ENCODE measurements at places on chromosomes 16 and 17.

GRCh38 chr16:82651921-82652601 lies 25.3 kb downstream of the CDH13 start:
- no peak for DNase-seq

- no peak for DNase-seq
Measured at GRCh38 chr17:32350666-32351418, 885 bp downstream of the ZNF207 start.

- DNase-seq = no peak
Measured at GRCh38 chr16:719815-720446, 1.0 kb upstream of the ANTKMT start.

- DNase-seq = no peak
Measured at GRCh38 chr17:57605675-57606105, 139.4 kb downstream of the CCDC182 start.

DNA sequence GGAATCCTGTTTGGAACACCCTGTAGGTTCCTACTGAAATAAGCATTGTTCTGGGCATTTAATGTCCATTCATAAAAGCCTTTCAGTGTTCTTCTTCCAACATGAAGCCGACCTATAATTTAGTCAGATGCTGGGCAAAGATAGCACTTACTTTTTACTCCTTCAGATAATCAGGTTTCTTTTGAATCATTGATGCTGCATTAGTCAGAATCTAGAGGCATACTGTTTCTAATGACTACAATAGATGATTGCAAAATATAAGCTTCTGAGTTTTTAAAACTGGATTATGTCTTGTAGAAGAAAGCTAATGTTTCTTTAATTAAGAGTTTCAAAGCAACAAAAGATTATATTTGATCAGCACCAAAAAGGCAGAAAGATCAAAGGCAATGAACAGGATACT lies 16.0 kb downstream of the MMD start:
- DNase-seq = no peak

GRCh38 chr17:42975265-42975664 lies 4.6 kb downstream of the PTGES3L start:
- no peak for DNase-seq

DNA sequence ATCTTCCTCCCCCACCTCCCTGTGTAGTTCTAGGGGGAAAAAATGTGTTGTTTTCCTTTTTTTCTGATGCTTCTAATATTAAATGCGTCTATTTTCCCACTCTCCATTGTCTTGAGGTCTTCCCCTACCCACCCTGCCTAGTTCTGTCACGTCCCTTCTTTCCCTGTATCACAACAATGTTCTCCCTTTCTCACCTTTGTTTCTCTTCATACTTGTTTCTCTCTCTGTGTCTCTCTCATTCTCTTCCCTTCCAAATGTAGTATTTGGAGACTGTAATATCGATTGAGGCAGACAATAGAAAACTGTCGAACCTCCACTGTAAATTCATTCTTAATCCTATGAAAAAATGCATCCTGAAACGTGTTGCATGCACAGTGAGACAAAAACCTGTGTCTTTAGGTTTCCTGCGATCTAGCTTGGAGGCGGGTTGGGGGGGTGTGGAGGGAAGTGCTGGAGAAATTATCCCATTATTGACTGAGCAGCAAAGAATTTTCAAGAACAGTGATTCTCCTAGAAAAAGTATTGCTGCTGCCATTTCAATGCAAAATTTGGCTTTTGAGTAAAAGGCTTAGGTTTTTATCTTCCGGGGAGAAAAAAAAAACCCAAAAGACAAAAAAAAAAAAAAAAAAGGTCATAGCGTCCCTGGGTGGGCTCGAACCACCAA lies 1.3 kb upstream of the PSMB3 start:
- no peak for DNase-seq

DNA sequence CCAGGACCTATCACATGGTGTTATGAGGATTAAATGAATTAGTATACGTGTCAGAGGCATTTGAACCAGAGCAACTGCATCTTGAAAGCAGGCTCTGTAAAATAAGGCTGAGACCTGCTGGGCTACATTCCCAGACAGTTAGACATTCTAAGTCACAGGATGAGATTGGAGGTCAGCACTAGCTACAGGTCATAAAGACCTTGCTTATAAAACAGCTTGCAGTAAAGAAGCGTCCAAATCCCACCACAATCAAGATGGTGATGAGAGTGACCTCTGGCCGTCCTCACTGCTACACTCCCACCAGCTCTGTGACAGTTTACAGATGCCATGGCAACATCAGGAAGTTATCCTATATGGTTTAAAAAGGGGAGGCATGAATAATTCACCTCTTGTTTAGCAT lies 71.8 kb downstream of the IRF8 start:
- no peak for DNase-seq

DNA sequence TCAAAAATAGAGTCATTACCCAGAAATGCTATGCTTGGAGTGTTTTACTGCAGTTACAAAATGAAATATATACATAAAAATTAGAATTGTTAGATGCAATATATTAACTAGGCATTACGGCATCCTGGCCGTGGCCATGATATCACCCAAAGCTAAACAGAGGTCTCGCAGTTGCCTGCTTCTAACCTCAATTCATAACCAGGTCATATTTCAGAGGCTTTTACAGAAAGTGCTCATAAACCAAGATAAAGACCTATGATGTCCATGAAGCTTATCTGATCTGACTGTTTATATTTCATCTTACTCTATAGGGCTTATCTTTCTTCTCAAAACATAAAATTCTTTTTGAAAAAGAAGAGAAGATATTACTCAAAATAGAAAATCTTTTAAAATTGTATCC lies 664.5 kb upstream of the SALL1 start:
- DNase-seq = no peak

DNA sequence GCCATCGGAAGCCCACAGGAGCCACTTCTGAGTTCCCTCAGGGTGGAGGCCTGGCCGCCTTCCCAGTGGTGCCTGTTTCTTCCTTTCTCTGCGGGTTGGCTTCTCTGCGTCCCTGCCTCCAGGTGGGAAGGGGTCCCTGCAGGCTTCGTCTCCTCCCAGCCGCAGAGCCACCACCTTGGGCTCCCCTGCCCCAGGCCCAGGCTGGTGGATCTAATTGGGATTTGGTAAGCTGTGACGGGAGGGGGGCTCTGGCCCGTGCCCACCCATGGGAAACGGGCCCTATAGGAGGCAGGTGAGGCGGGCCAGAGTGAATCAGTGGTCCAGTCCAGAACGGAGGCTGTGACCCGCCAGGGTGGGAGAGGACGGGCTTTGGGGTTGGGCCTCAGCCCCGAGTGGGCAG lies 32.1 kb downstream of the JPH3 start:
- no peak for DNase-seq

GRCh38 chr16:1548727-1549126 lies 15.3 kb downstream of the TMEM204 start:
- DNase-seq = no peak

- no peak for DNase-seq
Measured at GRCh38 chr17:37725601-37726146, 19.2 kb downstream of the HNF1B start.

DNA sequence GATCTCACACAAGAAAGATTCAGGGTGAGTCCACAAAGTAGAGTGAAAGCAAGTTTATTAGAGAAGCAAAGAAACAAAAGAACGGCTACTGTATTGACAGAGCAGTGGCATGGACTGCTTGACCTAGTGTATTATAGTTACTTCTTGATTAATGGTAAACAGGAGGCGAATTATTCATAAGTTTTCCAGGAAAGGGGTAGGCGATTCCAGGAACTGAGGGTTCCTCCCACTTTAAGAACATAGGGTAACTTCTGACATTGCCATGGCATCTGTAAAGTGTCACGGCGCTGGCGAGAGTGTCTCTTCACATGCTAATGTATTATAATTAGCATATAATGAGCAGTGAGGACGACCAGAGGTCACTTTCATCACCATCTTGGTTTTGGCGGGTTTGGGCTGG lies 93.2 kb downstream of the CACNG3 start:
- no peak for DNase-seq

Measured in retinal pigment epithelial cell (primary cell).